ENCODE measurements at places on chromosomes 2 and 18. TPM values are rescaled to one million over a fixed set of nuclear protein-coding genes. Genes with fewer than 3 reads are reported as not detected.

GRCh38 chr2:84906900-84907714, 1.7 kb downstream of the TMSB10 start:
- DNase-seq = peak; percentile 68

ARHGAP15 gene
- total RNA-seq = 0.71 TPM

DPYSL5 gene
- not detected for total RNA-seq

DNA sequence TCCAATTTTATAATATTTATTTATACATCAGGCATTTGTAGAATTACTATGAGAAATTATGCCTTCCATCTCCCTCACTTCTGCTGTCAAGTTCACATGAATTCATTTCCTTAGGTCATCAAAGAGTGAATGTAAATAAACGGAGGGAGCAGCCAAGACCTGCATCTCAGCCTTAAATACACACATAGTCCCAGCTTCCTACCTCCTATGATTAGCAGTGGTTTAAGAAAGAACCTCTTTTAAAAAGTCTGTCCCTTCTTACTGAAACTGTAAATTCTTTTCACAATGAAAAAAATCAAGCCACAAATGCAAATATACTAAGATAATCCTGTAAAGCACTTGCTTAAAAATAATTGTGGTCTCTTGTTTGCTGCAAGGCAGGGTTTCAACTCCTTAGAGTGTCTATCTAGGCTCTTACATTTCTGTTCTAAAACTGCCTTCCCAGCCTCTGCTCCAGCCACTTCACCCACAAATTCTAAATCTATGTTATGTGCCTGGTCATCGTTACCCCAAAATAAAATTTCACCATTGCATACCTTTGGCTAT, 532.7 kb upstream of the FSHR start:
- no peak for DNase-seq

SLC4A3 gene
- 2.9 TPM for total RNA-seq

SERPINB4 gene
- not detected for total RNA-seq

DNA sequence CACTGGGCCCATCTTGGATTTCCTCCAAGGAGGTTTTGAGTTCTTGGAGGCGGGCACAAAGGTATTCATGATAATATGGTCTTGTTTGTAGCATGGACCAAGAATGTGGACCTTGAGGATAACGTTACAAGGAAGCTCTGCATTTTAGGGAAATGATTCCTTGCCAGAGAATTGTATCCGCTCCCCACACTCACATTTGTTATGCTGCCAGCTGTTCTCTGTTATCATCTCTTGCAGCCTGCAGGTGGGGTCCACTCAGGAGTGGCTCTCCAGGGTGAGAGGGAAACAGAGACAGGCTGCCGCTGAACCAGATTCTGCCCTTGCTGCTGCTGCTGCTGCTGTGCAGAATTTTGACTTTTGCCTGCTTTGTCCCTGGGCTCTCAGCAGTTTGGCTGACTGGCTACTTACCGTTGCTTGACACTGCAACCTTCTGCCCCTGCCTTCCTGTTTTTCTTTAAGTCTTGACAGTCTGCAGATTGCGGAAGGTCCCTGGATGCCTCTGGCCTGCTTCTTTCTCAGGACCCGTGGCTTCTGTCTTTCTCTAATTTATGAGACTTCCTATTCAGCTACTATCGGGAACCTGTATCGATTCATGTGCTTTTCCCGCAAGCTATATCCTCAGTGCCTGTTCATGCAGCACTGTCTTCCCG, 122.3 kb upstream of the DOCK10 start:
- no peak for DNase-seq

DNA sequence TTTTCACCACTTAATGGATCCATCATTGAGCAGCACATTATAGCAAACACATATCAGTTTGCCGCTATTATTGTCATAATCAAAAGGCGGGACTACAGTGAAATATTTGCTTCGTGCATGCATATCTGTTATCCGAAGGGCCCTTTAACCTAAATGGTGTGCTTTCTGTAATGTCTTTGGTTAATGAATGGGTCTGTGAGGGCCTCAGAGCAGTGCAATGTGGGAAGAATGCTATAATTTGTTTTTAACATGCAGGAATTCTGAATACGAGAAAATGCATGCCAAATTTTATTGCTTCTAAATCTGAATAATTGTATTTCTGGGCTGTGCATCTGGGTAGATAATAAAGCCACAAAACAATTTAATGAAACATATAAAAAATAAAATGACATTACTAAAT, 32.8 kb upstream of the CELF4 start:
- DNase-seq = no peak

TEKT4 gene
- not detected for total RNA-seq

DNA sequence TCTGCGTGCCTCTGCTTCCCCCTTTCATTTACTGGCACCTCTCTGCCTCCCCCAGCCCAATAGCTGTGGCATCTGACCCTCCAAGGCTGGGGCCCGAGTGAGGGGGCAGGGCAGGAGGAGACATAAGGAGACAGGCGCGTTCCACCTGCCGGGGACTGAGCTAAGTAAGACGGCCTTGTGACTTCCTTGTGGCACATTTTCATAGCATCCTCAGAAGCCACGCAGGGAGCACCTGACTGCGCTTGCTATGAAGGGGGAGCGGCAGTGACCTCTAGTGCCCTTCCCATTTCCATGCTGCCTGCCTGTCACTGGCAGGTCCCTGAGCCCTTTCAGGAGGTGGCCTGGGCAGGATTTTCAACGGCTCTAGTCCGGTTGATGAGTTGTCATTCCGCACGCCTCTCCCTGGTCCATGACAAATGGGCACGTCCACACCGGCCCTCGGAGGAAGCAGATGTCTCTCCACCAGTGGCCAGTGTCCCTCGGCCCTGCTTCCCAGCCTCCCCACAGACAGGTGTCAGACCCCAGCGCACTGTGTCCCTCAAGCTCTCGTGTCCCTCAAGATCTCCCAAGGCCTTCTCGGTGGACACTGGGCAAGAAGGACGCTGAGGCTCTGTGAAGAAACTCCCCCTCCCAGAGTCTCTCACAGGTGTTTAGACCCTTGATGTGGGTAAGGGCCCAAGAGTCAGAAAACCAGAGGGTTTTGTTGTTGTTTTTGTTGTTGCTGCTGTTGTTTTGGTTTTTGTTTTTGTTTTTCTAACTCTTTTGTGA, 42.7 kb downstream of the CYP26B1 start:
- peak; percentile 38 for DNase-seq

TBR1 gene
- not detected for total RNA-seq

DNA sequence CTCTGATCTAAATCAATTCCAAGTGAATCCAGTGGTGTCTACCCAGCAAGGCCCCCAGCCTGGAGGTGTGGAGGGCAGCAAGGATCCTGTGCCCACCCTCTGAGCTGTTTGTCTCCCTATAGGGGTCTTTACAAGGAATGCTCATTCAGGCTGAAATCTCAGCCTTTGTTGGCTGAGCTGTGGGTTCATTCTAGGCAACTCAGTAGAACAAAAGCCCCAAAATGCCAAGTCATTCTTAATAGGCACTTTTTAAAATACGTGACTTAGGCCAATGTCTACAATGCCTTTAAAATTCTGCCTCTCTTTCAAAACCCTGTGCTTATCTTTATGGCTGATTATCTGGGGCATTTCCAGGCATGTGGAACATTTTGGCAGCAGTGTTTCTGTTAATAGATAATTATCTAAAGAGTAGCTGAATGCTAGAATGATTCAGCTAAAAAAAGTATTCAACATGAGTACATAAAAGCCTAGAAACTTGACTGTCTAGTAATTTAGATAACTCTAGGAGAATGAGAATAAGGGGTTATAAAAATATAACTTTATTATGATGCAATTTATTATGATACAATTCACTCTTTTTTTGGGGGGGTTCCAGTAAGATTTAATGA, 7.4 kb downstream of the UGT1A6 start:
- no peak for DNase-seq

DNA sequence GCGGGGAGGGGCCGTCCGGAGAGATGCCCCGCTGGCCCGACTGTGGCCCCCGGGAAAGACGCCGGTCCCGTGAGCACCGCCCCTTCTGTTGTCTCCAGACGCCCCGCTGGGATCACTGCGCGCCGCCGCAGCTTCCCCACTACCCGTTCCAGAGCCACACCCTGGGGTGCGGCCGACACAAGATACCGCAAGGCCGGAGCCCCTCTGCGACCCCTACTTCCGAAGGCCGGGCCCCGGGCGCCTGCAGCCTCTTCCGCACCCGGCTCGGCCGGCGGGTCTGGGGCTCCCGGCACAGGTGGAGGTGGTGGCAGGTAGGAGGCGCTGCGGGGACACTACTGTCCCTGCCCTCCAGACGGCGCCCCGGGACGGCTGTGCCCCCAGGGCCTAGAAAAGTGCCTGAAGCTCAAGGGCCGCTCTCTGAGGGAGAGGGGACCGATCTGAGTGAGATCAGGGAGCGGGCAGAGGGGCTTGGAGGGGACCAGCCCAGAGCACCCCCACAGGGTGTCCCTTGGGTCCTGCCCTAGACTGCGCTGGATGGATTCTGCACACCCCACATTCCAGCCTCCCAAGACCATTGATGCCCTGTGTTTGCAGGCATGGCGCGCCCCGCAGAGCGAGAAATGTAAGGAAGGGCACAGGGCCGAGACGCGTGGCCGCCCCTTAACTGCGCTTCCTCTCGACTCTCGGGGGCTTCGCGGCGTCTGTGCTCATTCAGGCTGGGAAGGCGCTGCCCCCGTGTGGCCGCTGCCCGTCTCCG, 80.0 kb downstream of the GFPT1 start:
- peak; percentile 91 for DNase-seq

- DNase-seq = no peak
These were observed 182.5 kb downstream of the TMX3 start for GRCh38 chr18:68532328-68532885.

- DNase-seq = no peak
These were observed 100.9 kb upstream of the SPHKAP start for GRCh38 chr2:228282376-228282775.

DNAH6 gene
- total RNA-seq = 12.1 TPM

AQP4 gene
- not detected for total RNA-seq

DNA sequence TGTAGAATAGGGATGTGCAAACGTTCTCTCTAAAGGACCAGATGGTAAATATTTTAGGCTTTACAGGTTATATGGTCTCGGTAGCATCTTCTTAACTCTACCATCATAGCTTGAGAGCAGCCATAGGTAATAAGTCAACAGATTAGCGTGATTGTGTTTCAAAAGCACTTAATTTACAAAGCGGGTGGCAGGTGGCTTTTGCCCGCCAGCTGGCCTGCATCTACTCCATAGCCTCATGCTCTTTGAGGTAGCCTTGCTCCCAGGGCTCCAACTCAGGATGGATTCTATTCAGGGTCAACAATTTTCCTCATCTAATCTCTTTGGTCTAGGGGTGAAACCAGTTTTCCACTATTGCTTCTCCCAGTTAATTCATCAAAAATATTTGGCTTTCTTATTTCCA, 5.0 kb upstream of the ATP9B start:
- no peak for DNase-seq

Data from SK-MEL-5 (cell line).